ENCODE measurements at places on chromosomes 12 and 14.

DNA sequence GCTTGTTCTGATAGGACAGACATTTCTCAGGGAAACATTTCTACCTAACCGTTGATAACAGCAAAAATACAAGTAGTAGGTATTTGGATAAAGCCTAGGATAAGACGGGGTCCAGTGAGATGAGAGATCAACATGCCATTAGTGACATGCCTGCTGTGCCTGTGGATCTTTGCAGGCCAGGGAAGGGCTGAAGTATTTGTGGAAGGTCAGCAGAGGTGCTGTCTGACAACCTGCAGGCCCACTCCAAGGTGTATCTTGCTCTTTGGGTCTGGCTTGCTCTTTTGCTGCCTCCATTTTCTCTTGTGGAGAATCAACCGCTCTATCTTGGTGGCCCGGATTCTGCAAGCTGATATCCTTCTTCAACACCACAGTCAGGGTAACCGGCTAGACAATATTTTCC, 46.7 kb downstream of the MSRB3 start:
- DNase-seq, result no peak

GRCh38 chr14:46818147-46818546, 166.6 kb upstream of the RPL10L start:
- DNase-seq, result no peak

DNA sequence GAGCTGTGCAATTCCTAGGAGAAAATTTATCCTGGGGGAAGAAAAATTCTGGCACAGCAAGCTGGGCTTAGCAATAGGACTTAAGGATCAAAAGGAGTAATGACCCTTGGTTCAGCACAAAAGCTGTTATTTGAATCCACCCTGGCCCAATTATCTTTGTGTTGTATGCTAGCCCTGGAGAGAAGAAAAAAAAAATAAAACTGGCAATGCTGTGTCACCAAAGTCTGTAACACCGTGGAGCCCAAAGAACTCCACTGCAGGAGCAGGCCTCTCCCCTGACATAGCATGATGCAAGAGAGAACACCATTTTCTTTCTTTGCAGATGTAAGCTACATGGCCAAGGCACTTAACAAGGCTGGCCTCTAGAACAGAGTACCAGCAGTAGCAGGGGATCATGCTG, 63.0 kb upstream of the ARHGAP5 start:
- DNase-seq, result no peak

DNA sequence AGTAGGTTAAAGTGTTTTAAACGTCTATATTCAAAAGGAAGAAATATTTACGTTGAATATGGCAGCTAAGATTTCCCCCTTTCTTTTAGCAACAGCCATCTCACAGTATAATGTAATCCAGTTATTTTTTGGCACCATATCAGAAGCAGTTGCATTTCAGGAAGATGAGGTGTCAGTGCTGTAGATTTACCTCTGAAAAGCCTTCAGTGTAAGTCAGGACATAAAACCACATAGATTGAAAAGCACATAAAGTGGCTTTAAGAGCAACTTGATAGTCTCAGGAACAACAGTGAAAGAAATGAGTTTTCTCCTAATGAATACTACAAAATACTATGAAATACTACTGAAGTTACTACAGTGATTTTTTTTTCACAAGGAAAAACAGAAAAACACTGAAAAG, 6.9 kb downstream of the MLH3 start:
- peak; percentile 31 for DNase-seq

DNA sequence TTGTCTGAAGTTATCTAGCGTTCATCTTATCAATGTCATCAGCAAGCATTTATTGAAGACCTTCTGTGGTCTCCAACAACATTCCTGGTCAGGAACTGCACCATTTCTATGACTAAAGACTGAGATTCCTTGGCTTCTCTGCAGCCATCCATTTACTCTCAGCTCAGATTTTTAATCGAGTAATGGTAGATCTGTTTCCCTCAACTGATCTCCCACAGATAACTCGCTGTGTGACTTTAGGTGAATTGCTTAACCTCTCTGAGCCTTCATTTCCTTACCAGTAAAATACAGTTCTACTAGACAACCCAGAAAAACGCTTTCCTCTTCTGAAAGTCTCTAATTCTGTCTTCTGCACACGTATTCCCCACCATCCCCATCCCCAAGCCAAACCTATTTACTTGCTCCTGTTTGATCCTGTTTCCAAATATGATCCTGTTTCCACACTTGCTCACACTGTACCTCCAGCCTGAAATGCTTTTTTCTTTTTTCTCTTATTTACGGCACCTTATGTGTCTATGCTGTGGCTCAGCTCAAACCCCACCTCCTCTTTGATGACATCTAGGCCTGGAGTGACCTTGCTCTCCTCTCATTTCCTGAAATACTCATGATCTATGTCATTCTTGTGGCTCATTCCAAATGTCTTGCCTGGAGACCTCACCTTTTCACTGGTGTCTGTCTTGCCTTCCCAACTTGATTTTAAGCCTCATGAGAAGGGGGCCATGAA, 21.8 kb downstream of the PLXNC1 start:
- DNase-seq, result no peak

DNA sequence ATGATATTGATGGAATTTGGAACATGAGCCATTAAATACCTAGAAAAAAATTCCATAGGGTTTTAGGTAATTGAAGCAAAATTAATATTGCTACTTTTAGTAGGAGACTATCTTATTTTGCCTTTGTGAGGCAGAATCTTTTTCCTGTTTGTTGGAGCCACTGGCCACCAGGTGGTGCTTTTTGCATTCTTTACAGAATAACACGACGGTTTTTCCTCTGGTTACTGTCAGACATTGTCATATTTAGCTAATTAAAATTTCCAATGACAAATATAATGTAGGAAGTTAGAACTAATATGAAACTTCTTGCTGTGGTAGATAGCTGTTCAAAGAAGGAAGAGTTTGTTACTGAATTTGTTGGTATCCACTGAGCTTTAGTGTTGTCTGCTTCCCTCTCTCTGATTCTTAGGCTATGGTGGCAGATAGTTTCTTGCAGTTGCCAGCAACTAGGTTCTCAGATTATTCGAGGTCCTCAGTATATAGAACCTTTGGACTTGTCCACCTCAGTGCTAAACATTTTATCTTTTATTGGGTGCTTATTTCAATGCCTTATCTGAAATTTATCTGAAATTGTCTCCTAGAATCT, 25.7 kb downstream of the RAB21 start:
- DNase-seq, result peak; percentile 50

DNA sequence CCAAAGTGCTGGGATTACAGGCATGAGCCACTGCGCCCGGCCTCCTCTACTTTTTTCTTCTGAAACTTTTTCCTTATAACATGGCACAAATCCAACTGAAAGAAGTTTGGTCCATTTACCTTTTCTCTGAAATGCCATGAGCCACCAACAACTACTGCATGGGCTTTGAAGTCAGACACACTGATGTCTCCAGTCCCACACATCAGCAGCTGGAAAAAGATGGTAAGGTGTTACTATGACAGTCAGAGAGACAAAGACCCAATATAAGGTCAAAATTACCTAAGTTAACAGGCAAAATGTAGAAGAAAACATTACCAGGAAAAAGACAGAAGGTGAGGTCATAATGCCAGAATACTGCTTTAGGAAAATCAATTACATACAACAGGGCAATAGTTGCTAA, 48.2 kb downstream of the AREL1 start:
- no peak for DNase-seq

DNA sequence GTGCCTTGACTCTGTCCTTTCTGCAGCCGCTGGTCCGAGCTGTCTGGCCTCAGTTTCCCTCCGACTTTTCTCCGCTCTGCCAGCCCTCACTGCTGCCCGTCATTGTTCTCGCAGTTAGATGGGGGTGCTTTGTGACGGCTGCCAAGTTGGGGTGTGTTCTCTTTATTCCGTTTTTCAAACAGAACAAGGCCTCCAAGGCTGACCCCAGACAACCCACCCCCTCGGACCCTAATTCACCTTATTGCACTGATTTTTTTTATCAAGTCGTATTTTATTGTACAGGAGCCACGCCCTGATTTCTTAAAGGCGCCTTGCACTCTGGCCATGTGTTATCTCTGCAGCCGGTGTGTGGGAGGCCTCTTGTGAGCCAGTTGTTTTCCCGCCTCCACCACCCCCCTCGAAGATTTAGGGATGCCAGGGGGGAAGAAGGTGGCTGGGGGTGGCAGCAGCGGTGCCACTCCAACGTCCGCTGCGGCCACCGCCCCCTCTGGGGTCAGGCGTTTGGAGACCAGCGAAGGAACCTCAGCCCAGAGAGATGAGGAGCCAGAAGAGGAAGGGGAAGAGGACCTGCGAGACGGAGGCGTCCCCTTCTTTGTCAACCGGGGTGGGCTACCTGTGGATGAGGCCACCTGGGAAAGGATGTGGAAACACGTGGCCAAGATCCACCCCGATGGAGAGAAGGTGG, 1.3 kb downstream of the VASH1 start:
- DNase-seq, result no peak

DNA sequence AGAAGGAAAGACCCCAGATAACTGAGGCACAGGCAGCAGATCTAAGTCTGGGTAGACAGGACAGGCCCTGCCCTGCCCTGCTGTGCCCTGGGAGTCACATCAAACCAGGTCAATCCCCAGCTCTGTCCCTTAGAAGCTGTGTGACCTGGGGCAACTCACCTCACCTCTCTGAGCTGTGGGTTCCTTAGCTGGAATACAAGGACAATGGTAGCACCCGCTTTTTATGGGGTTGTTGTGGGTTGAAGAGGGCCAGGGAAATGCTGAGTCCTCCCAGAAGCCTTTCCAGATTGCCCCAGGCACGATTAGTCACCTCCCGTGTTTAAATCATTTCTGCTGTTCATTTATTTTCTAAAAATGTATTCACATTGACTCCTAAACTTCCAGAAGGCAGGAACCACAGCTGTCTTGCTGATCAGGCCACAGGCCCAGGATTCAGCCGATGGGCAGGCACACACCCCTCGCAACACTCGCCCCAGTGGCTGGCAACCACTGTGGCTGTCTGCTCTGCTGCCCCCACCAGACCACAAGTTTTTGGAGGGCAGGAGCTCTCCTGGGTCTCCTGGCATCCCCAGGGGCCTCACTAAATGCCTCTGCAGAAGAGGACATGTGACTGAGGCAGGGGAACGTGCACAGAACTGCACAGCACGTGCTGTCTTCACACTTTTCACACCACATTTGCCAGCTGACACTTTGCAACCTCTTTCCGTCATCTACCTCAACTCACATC, 3.0 kb downstream of the SELPLG start:
- DNase-seq, result peak; percentile 79

GRCh38 chr12:32214723-32215122, 108.1 kb downstream of the BICD1 start:
- DNase-seq, result no peak

DNA sequence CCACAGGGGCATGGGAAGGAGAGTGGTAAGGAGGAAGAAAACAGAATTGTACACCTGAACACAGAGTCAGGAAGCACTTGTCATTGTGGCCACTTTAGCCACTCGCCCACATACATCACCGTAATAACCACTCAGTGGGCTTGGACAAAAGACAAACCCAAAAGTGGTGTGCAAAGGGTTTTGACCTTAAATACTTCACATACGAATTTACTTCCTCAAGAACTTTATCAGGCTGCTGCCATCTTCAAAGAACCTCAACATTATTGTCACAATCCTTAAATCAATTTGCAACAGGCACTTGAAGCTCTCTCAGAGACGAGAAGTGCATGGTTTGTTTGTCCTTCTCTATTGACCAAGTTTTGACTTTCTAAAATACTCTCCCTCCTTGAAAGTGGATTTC, 187.3 kb upstream of the EGLN3 start:
- DNase-seq, result no peak

DNA sequence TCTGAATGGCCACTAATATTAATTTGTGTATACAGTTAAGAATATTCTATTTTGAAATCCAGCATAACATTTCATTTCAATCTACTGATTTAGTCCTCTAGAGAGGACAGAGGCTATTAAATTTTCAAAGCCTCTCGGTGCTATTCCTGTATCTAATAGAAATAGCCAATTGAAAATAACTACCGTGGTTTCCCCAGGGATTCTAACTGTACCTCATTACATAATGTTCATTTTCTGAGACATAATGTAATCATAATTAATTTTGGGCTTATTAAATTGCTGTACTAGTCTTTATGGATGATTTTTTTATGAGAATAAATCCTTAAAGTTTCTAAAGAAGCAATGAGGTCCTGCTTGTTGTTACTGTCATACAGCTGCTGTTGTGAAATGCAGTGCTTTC, 38.6 kb upstream of the ACSS3 start:
- no peak for DNase-seq

GRCh38 chr14:32623300-32624093, 294.4 kb downstream of the AKAP6 start:
- DNase-seq, result peak; percentile 24

DNA sequence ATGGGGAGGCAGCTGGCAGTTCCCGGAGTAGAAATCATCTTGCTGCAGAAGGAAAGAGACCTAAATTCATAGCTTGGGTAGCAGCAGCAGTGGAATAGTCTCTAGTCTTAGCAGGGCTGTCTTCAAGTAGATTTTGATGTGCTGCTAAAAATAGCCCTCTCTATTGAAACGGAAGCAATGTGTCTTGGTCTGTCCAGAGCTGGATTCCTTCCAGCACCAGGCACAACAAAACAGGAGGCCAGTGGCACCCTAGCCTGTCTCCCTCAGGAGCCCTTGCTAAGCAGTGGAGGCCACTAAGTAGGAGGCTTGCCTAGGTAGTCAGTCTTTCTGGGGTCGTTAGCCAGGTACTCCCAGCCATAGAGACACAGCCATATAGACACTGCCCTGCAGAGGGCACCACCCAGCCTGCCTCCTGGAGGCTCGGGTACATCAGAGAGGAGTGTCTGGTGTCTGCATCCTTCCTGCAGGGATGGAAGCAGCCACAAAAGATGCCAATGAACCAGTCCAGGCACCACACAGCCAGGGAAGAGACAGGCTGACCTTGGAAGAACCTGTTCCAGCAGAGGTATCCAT, 97.5 kb downstream of the CRACR2A start:
- peak; percentile 38 for DNase-seq

DNA sequence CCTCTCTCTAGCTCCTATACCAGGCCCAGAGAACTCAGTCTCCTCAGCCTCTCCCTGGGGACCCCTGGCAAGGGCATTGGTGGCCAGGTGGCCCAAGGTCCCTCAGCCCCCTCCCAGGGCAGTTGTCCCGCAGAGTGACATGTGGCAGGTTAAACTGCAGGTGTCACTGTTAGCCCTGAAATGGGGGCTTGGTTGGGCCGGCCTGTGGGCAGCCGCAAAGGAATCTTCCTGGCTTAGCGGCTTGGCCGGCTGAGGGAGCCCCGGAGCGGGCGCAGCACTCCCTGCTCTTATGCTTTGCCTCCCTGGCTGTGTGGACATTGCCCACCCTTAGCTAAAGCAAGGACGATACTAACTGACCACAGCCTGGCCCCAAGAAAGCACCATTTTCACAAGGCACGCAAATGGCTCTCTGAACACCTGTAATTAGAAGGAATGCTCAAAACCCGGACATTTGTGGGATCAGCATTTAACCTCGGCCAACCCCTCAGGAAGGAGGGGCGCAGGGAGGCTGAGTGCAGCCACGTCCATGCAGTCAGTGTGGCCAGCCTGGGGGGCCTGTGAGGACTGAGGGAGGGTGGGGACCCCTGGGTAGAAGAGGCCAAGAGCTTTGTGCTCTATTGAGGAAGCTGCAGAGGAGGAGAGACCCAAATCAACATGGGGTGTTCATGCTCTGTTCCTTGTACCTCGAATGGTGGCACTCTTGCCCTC, 82.2 kb downstream of the PAPOLA start:
- peak; percentile 45 for DNase-seq

GRCh38 chr12:50639721-50640120, 124.2 kb upstream of the ATF1 start:
- DNase-seq, result no peak
